Stimulated activated CD8-positive, alpha-beta memory T cell treated with anti-CD3 and anti-CD28 coated beads, Interleukin-4, amount 100 ng/mL, for 1 hour (primary cell): ENCODE measurements at places on chromosomes 7 and 10.

GRCh38 chr7:102253973-102254370 is 32.7 kb upstream of the SH2B2 start:
- no peak for DNase-seq

- no peak for DNase-seq
These were observed 442.4 kb downstream of the TYW1 start for GRCh38 chr7:67438913-67439505.

GRCh38 chr10:19811540-19811939 is 4.7 kb upstream of the PLXDC2 start:
- DNase-seq = no peak

DNA sequence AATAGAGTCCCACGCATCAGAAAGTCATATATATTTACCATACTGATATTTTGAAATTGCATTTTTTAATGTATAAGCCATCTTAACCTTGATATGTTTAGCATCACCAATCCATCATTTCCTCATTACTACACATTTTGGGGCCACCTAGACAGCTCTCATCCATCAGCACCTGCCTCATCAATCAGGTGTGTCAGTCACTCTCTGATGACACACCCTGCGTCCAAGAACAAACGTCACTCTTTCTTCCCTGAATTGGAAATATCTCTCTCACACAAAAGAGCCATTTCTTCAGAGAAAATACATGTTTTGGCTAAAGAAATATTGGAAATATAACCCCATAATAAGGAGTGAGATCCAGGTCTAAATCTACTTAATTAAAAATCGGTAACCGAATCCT is 38.9 kb upstream of the RSU1 start:
- DNase-seq = no peak

DNA sequence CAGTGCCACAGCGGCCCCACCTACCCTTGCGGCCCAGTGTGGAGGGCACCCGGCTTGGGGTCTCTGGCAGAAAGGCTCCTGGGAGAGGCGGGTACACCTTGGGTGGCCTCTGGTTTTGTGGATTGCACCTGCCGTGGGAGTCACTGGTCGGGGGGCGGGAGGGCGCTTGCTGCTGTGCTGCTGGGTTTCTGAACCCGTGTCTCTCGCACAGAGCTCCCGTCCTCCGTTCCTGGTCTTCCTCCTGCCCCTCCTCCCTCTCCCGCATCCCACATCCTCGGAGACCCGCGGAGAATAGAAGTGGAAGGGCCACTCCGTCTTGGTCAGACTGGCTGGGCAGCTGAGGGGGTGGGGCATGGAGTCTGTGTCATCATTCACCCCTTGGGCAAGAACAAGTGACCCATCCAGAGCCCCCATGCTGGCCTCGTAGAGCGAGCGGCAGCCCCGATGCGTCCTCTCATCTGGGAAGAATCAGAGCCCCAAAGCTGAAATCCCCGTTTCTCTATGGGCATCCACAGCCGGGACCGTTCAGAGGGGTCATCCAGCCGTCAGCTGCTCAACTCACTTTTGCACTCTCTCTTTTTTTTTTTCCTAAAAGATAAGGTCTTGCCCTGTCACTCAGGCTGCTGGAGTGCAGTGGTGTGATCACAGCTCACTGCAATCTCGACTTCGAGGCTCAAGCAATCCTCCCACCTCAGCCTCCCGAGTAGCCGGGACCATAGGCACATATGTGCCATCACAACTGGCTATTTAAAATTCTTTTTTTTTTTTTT is 4.0 kb downstream of the MAFK start:
- DNase-seq = no peak

DNA sequence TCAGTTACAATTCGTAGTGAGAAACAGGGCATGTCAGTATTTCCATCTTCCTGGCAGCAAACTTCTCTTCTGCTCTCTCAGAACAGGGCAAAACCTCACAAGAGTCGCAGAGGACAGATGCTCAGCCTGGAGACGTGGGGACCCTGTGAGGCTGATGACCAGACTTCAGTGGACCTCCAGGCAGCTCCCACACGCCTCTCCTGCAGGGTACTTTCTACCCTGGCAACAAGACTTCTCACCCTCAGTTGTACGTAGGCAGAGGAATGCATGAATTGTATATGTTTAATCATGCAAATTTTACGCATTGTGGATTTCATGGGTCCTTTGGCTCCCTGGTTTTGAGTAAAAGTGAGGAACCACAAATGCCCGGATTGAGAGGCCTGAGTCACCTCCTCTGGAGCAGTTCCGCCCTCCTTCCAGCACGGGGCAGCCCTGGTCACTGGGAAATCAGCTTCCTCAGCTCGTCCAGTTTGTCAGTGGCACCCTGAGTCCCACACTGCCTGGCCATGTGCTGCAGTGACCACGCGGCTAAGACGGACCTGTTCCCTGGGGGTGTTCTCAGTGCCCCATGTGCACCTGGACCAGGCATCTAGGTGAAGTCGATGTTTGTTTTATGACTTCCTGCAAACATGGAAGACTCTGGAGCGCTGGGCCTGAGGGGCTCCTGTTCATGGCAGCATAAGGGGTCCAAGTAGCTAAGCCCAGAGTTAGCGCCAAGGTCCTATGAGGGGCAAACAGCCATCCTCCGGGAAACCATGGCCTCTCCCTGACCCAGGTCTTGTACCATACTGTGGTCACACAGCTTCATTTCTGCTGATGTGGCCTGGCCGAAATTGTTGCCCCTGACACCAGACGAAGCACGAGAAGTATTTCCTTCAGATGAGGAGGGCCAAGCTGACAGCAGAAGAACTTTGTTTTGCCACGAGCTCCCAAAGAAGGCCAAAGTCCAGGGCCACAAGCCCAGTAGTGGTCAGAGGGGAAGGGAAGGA is 165.1 kb downstream of the TNS3 start:
- no peak for DNase-seq

- DNase-seq = no peak
These were observed 47.7 kb downstream of the AMZ1 start for GRCh38 chr7:2735744-2736143.

DNA sequence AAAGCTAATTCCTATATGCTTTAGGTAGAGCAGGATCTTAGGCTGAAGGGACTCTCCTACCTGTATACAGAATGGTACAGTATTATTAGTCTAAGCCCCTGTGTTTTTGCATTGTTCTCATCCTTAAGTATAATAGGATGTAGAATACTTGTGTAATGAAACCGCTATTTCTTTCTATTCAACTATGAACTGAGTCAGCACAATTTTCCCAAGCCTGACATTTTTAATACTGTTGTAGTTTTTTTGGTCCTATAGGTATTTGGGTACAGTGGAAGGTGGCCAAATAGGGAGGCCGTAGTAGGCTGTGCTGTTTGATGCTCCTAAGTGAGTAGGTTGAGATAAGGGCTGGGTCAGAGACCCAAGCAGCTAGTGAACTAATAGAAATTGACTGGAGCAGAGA is 205.1 kb downstream of the MACC1 start:
- no peak for DNase-seq
